WTC11 (cell line): ENCODE measurements at places on chromosomes 7 and 10.

DNA sequence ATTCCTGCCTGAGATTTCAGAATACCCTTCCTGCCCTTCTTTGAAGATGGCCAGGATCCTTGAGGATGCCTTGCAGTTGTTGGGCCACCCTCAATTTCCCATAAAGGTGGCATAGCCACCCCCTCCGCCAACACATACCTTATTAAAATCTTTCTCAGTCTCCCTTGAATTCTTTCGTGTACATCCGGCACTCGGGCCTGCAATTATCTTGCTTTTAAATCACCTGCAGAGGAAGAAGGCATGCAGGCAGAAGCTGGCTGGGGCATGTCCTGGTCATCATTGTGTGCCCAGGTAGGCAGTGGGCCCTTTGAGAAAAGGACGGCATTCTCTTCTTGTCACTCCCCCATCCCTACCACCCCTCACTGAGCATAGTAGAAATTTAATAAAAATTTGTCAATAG is 189.5 kb upstream of the LYZL1 start:
- DNase-seq = no peak

GRCh38 chr10:32143302-32143847 is 87.2 kb upstream of the KIF5B start:
- DNase-seq = no peak

DNA sequence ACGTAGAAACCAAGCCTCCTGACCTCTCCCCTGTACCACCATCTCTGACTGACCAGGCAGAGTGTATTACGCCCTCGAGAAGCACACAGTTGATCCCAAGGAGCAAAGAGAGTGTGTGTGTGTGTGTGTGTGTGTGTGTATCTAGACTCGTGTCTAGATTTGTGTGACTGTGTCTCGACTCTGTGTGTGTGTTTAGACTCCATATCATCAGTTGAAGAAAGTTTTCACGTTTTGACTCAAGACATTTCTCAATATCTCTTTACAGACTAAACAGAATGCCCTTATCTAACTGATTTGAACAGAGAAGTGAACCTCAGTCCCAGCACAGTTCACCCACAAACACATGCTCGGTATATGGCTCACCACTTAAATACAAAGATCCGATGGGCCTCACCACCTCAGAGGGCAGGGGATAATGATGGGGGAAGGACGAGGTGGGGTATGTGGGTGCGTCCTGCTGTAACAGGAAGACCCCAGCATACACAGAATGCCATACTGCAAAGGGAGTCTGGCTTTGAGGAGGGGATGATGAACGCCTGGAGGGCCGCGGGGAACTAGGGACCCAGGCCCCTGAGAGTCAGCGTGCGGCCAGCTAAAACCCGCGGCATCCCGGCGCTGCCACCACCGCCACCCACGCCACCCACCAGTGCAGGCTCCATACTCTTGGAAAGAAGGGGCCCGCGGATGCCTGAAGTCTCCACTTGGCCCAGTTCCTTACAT is 780 bp downstream of the ALDH18A1 start:
- no peak for DNase-seq

GRCh38 chr10:132608511-132609195 is 71.1 kb downstream of the INPP5A start:
- peak; percentile 8 for DNase-seq
